Naive B cell (primary cell): ENCODE measurements at places on chromosomes 11 and 22. TPM values are rescaled to one million over a fixed set of nuclear protein-coding genes. Genes with fewer than 3 reads are reported as not detected.

DNA sequence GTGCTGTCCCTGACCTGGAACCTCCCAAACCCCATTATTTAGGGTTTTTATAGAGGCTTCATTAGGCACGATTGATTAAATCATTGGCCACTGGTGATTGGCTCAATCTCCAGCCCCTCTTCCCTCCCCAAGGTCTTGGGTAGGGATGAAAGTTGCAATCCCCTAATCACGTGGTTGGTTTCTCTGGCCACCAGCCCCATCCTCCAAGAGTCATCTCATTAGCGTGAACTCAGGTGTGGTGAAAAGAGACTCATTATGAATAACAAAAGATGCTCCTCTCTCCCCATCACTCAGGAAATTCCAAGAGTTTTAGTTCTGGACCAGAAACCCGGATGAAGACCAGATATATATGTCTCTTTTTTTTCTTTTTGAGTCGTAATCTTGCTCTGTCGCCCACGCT is 7.6 kb upstream of the MARK2 start:
- no peak for DNase-seq

- no peak for DNase-seq
Measured at GRCh38 chr22:27919942-27920755, 1.1 kb upstream of the PITPNB start.

Gene CCDC81
- polyA plus RNA-seq = 0.22 TPM

Gene SHISA8
- 0.83 TPM for polyA plus RNA-seq
